ENCODE measurements at places on chromosomes 13 and 19.
A peak's percentile ranks its signal among the peaks of the same experiment; 100 is the strongest.

DNA sequence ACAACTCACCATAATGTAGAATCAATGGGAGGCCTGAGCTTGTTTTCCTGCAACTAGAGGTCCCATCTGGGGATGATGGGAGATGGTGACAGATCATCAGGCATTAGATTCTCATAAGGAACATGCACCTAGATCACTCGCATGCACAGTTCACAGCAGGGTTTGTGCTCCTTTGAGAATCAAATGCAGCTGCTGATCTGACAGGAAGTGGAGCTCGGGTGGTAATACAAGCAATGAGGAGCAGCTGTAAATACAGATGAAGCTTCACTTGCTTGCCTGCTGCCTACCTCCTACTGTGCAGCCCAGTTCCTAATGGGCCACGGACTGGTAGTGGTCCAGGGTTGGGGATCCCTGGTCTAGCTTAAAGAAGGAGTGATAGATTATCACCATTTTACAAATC is 33.0 kb downstream of the KPNA3 start:
- DNase-seq: no peak

DNA sequence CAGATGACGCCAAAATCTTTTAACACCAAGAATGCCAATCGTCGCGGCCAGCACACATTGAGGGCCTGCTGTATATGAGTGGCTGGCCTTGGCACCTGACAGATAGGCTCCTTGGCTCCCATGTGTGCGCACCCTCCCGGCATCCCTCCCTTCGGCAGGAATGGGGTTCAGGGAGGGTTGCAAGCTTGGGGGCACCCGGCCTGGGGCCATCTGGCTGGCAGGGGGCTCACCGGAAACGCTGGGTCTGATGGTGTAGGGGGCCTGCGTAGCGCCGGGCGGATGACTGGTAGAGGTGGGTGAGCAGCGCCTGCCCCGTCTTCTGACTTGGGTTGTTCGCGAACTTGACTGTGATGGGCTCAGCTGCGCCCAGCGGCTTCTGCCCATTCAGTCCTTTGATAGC is 22.4 kb downstream of the PRKCSH start:
- no peak for DNase-seq

- DNase-seq: no peak
Observed at GRCh38 chr13:72151241-72151640, 284.2 kb upstream of the DACH1 start.

- no peak for DNase-seq
Observed at GRCh38 chr13:95382411-95382810, 81.2 kb upstream of the ABCC4 start.

- peak; percentile 96 for DNase-seq
Observed at GRCh38 chr13:80342471-80343371, 1.8 kb upstream of the SPRY2 start.

DNA sequence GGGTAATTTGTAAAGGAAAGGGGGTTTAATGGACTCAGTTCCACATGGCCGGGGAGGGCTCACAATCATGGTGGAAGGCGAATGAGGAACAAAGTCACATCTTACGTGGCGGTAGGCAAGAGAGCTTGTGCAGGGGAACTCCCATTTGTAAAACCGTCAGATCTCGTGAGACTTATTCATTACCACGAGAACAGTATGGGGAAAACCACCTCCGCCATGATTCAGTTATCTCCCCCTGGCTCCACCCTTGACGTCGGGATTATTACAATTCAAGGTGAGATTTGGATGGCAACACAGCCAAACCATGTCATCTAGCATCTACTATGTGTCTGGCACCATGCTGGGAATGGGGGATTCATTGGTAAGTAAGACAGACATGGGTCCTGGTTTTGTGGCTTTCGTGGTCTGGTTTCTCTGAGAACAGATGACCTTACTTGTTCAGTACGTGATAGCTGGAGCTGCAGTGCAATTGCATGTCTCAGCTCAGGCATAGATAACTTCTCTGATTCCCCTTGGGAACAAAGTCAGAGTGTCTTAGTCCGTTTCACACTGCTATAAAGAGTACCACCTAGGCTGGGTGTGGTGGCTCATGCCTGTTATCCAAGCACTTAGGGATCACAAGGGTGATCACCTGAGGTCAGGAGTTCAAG is 8.3 kb downstream of the ZNF554 start:
- no peak for DNase-seq

DNA sequence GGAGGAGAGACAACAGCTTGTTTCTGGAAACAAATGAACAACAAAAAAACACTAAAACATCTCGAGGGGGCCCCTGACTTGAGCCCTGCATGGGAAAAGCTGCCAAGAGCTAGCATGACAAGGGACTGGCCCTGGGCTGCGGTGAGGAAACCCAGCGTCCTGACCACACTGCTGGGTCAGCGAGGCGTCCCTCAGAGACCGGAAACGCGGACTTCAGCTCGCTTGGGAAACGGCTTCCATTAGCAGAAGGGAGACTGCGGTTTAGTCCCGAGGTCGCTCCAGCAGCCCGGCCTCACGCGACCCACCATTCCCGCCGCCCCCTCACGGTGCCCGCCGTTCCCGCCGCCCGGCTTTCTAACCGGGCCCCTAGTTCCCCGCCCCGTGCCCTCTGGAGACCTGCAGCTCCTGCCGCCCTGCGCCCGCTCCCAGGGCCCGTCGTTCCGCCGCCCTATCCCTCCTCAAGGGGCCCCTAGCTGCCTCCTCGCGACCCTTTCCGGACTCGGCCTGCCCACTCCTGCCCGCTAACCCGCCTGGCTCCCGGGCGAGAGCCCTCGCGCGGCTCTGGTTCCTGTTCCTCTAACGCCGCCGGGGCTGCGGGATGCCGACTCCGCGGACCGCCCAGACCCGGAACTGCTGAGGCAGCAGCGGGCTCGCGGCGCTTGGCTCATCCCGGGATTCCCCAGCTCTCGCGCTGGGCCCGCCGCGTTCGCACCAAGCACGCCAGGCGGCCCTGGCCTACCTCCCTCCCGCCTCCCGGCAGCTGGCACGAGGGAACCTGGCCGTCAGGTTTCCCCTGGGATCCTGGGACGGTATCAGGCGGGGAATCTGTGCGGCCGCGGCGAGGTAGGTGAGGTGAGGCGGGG is at the start of gene CCDC122:
Gene CCDC122, minus strand, starts transcription at position 849 of the 863 bp plus-strand sequence. CDS start 10,364 bp downstream, outside the sequence.
- peak; percentile 85 for DNase-seq

GRCh38 chr19:13425151-13425550 is 81.1 kb downstream of the CACNA1A start:
- no peak for DNase-seq

- DNase-seq: no peak
Observed at GRCh38 chr13:41137241-41137640, 4.6 kb upstream of the KBTBD6 start.

GRCh38 chr13:76750126-76750525 is 136.1 kb downstream of the KCTD12 start:
- no peak for DNase-seq

GRCh38 chr13:89061821-89062220 is 1390.7 kb downstream of the SLITRK5 start:
- no peak for DNase-seq

DNA sequence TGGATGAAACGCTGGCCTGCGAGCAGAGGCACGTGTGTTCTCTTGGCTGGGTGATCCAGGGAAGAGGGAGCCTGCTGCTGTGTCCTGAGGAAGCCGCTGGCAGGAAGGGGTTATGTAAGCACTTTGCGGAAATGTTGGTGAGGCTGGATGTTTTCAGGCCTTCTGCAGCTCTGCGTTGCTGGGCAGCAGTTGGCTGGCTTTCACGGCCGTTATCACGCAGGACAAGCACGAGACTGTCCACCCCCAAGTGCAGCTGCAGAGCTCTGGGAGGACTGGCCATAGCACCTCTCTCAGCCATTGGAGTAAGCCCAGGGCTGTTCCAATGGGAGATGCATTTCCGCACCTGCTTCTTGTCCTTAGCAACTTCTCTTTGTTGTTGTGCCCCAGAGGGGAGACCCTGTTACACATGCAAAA is 146.9 kb upstream of the SOX21 start:
- DNase-seq: no peak

GRCh38 chr13:25267715-25268114 is 19.6 kb downstream of the MTMR6 start:
- DNase-seq: no peak

- DNase-seq: no peak
Observed at GRCh38 chr13:58687148-58687547, 1055.6 kb downstream of the PCDH17 start.

- DNase-seq: no peak
Observed at GRCh38 chr19:1130771-1131717, 27.2 kb downstream of the GPX4 start.

GRCh38 chr19:33879818-33880575 is 83.3 kb downstream of the KCTD15 start:
- DNase-seq: no peak

GRCh38 chr13:74134777-74135325 is 647 bp upstream of the KLF12 start:
- DNase-seq: peak; percentile 59

GRCh38 chr19:718251-718951 is 9.7 kb downstream of the PALM start:
- no peak for DNase-seq

- no peak for DNase-seq
Observed at GRCh38 chr13:99873141-99873540, 98.4 kb downstream of the ZIC5 start.

- DNase-seq: no peak
Observed at GRCh38 chr19:38409631-38410133, 6.8 kb downstream of the FAM98C start.

DNA sequence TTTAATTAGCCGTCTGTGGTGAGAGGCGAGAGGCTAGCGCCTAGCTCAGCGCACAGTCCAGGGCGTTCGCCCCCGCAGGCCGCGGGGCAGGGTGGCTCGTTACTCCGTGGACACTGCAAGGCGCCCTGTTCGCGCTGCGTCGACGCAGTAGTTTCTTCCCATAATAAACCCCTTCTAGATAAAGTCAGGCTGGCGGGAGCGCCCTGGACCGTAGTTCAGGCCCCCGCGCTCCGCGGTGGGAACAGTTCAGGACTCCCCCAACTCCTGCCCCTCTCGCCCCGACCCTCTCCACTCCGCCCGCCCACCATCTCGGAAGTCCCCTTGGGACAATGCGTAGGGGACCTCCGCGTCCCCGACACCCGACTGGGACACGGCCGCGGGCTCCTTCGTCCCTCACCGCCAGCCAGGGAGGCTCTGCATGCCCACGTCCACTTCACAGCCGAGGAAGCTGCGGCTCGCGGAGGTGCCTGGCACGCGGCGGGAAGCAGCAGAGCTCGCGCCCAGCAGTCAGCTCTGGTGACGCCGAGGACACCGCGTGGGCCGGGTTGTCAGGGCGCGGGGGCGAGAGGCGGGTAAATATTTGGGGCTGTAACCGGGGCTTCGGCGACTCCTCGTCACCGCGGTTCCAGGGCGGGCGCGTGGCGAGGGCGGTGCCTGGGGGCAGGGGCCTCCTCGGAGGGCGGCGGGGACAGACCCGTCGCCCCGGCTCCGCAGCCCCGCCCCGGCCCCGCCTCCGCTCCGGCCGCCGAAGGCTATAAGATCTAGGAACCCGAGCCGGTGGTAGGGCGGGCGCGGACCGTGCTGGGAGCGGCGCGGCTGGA is at the start of gene RGCC:
Gene RGCC, plus strand, starts transcription at position 783 of the 821 bp plus-strand sequence. CDS start 158 bp downstream, outside the sequence.
- DNase-seq: peak; percentile 58

GRCh38 chr13:68929075-68929745 is 1178.4 kb upstream of the ATXN8OS start:
- DNase-seq: no peak

GRCh38 chr13:73718246-73718645 is 416.0 kb downstream of the KLF12 start:
- DNase-seq: no peak

DNA sequence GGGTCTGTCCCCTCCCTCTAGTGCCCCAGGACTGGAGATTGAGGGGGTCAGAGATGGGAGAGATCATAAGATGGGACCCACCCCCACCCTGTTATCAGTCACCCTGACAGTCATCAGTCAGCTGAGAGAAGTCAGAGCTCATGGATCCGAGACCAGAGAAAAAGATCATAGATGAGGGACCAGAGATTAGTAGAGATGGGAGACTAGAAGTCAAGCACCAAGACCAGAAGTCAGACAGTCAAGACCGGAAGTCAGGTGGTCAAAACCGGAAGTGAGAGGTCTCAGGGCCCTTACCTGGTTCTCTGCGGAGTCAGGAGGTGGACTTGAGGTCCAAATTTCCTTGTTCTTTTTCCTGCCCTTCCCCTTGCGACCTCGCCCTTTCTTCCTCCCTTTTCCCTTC is 7.0 kb downstream of the COL5A3 start:
- DNase-seq: no peak

DNA sequence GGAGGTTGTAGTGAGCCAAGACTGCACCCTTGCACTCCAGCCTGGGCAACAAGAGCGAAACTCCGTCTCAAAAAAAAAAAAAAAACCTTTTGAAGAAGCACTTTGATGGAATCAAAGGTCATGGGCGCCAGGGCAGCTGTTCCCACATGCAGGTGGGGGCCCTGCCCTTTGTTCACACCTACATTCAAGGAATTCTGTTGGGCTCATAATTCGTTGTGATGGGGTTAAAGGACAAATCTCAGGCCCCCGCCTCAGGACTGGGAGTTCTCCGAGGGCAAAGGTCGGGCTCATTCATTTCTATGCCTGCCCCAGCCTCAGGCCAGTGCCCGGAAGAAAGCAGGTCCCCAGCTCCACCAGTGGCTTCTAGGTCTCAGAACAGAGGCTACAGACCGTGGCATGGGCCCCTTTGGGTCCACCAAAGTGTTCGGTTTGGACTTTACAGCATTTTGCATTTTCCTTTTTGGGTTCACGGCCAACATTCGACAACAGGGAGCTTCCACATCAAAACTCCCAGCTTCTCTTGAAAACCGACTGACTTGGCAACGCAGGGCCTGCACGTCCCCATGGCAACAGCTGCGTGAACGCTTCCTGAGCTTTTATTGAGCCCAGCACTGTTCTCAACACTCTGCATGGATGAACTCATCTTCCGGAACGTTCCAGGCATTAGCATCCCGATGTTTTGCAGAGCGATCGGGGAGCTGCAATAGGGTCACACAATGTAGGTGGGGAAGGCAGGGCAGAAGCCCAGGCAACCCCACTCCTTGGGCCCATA is 10.1 kb upstream of the GTF2F1 start:
- no peak for DNase-seq

DNA sequence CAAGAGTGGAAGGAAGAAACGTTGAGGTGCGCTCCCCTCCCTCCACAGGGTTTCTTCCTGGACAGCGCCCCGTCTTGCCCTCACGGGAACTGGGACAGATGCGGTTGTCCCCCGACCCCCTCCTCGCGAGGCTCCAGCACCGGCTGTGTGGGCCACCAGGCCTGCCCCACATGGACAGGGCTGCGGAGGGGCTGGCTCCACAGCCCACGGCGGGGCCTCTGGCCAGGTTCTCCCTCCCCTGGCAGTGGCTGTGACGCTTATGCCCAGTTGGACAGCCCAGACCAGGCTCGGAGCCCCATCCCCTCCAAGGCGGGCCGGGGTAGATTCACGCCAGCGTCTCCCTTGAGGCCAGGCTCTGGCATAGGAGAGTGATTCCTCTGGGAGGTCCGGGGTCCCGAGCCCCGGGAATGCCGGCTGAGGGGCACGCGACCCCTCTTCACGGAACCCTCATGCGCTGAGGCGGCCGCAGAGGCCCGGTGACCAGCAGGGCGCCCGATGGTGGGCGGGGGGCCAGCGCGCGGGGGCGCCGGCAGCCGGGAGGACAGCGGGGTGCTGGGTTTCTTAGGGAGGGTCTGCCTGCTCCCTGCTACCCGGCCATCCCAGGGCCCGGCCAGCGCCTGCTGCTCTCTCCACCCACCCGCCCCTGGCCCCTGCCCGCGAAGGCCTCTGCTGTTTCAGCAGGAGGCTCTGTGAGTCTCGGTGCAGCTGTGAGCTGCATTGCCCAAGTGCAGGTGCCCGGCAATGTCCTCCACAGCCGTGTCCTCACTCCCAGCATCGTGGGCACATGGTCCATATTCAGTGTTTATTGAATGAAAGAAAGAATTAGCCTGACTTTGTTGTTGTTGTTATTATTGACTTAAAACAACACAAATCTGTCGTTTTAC is 20.3 kb upstream of the GAS6 start:
- DNase-seq: no peak

Data from SJSA1 (cell line).